ENCODE measurements at places on chromosomes 2 and 18.
A peak's percentile ranks its signal among the peaks of the same experiment; 100 is the strongest.

DNA sequence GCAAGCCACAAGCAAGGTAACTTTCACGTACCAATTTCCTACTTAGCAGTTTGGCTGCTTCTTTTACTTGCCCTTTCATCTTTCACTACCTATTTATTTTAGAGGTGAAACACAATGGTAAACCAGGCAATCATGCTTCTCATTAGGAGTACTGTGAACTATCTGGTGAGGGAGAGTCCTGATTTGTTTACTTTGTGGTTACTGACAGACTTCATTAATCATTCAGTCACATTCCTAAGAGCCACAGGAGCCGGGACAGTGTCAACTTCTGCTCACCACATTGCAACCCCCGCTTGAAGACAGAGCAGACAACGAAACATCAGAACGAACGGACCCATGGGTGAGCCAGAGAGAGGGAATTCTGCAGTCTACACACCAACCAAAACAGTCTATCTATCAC lies 28.8 kb downstream of the TUBB6 start:
- DNase-seq, result no peak

GRCh38 chr2:42648796-42649195 lies 80.4 kb downstream of the MTA3 start:
- no peak for DNase-seq

DNA sequence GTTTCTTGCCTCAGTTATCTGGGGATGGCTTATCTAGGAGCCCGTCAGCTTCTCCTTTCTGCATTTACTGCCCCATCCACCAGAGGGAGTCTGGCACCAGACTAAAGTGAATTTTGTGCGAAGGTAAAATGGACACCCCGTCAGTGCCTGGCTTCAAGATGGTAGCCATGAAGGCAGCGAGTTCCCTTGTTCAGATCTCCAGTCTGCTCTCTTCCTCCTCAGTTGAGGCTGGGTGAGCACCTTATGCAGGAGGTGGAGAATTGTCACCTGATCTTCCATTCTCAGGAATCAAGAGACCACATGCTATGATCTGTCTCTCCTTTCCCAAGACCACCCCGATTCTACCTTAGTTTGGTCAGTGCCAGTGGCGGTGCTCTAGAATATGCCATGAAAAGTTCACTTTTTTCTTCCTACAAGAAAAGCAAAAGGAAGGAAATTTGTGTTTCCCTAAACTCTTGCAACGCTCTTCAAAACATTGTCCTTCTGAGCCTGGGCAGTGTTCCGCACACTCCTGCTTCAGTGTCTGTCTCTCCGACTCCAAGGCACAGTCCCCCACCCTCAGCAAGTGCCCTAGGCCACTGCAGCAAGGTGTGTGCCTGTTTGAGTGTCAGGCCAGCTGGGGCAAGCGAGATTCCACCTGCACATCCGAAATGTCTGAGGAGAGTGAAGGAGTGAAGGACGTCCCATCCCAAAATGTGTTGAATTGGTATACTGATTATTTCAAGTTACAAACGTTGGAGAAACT lies 168.6 kb downstream of the SS18 start:
- DNase-seq, result peak; percentile 65

- DNase-seq, result no peak
Observed at GRCh38 chr18:30094556-30094955, 948.0 kb downstream of the DSC3 start.

DNA sequence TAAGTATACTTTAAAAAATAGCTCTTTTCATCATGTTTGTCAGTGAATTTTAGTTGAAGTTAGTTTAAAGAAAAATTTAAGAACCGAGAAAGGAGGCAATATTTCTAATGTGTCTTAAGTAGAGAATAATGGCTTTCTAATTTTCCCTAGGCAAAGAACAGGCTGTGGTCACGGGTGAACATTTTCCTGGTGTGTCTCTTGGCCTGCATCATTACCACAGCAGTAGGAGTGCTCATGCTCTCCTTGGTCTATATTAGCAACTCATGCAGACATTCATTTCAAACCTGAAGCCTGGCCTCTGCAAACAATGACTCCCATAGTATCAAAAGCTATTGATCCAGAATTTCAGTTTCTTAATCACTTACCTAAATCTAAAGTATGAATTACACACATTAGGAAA lies 57.4 kb downstream of the C18orf54 start:
- no peak for DNase-seq

DNA sequence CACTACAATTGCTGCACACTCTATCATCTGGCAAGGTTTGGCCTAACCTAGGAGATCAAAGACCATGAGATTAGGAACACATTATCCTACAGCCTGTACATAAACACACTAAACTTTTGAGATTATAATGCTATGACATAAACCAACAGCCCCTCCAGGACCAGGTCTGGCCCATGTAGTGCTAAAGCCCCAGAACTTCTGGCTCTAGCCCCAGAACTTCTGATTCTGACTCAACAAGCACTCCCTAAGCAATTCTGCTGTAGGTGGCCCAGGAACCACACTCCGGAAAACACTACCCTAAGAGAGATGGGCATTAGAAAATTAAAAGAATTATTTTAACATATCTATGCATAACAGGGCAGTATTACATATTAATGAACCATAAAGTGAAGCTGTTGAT lies 369.5 kb upstream of the LYPD1 start:
- DNase-seq, result no peak

Measured in activated effector memory CD4-positive, alpha-beta T cell treated with anti-CD3 and anti-CD28 coated beads, Interleukin-2, amount 50 U/mL, for 16 hours (primary cell).